ENCODE measurements at places on chromosomes 13 and 19.

- no peak for DNase-seq
Measured at GRCh38 chr13:44303681-44304432, 69.8 kb upstream of the SERP2 start.

GRCh38 chr13:100511466-100511865 is 77.1 kb downstream of the GGACT start:
- DNase-seq = peak; percentile 78

- no peak for DNase-seq
Measured at GRCh38 chr19:51031880-51032225, 2.9 kb downstream of the KLK12 start.

- no peak for DNase-seq
Measured at GRCh38 chr19:2693492-2694160, 8.9 kb downstream of the GNG7 start.

GRCh38 chr19:18416778-18417249 is 2.4 kb upstream of the SSBP4 start:
- peak; percentile 59 for DNase-seq

DNA sequence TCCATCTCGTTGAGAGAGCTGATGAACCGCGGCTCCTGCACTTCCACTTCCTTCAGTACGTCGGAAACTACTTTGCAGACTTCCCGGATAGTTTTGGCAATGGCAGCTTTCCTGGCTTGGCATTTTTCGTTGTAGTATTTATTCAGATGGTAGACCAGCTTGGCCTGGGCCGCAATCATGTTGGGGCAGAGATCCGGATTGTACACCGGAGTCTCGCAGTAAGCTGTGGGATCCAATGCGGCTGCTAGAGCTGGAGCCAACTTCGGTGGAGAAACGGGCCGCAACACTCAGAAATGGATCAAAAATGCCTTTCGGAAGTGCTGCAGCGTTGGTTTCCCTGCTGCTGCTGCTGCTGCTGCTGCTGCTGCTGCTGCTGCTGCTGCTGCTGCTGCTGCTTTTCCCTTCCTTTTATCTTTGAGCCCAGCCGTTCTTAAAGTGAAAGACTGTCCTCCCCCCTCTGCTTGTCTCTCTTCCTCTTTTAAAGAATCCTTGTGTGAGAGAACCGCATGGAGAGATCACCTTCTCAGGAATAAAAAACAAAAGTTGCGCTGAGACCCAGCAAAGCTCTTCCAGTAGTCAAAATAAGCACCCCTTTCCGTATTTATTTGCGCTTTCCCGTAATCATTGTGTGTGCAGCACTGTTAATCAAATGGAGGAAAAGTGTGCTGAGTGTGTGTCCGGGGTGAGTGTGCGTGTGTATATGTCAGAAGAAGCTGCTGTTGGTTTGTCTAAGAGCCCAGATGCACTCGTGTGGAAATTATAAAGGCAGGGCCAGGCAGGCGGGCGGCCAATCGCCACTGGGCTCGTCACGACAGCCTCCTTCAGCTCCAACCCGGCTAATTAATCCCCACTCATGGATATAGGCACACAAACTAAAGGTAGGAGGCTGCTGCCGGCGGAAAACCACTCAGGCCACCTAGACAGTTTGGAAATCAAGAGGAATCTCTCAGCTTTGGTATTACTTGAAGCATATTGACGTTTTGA is at the start of gene MAB21L1:
MAB21L1 (minus strand) TSS at position 730 of the 984 bp plus-strand sequence; CDS start at position 179, 551 bp downstream.
- peak; percentile 68 for DNase-seq

- DNase-seq = peak; percentile 89
Measured at GRCh38 chr13:73708393-73708985, 425.7 kb downstream of the KLF12 start.

DNA sequence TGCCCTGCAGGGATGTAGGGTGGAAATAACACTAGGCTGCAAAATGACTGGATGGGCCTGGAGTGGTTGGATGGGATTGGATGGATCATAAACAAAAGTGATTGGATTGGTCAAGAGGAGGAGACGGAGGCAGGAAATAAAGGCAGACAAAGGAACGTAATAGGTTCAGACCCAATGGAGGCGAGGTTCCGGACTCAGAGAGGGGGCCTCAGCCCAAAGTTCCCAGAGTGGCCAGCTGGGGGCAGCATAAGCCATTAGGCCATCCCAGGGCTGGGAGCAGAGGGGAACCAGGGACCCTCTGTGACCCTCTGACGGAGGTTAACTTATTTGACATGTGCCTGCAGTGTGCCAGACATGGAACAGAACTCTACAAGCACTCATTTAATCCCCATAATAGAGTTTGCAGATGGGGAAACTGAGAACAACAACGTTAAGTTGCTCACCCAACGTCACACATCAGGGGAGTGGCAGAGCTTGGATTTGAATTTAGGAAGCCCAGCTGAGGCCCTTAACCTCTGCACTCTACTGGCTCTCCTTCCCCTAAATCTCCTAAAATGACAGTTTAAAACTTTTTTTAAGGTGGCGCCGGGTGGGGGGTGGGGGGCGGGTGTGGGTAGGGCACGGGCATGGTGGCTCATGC is 15.3 kb upstream of the MAP1S start:
- no peak for DNase-seq

DNA sequence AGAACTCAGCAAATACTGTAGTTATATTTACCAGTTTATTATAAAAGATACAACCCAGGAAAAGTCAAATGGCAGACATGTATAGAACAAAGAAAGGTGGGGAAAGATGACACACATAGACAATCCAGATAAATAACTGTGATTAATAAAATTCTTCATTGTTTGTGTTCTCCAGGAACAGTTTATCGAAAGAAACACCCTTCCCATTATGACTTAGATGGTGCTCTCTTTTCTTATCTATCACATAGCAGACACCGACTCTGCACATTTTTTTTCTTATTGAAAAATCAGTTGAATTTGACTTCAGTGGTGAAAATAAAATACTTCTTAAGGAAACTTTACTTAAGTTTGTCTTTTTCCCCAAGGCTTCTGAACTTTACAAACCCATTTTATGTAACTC is 6.2 kb downstream of the ZNF708 start:
- DNase-seq = no peak

DNA sequence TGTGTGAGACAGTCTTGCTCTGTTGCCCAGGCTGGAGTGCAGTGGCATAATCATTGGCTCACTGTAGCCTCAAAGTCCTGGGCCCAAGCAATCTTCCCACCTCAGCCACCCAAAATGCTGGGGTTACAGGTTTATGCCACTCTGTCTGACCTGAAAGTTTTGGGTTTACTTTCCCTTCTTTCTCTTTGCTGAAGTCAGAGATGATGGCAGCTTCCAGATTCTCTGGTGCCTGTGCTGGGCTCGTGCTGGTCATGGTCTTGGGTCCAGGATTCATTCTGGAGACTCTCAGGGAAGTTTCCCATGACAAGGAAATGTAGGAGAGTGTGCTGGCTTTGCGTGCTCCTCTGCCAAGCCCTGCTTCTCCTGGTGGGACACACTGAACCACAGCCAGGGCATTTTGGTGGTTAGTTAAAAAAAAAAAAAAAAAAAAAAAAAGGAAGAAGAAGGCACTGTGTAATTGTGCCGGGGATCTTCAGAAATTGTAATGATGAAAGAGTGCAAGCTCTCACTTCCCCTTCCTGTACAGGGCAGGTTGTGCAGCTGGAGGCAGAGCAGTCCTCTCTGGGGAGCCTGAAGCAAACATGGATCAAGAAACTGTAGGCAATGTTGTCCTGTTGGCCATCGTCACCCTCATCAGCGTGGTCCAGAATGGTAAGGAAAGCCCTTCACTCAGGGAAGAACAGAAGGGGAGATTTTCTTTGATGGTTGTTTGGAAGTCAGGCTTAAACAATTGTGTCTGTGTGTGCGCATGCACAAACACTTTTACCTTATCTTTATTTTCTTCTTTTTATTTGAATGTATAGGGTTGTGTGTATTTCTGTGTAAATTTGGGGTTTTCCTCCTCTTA is at the start of gene ALOX5AP:
ALOX5AP (plus strand) TSS at position 519 of the 847 bp plus-strand sequence; CDS start at position 582, 63 bp downstream.
- DNase-seq = no peak

DNA sequence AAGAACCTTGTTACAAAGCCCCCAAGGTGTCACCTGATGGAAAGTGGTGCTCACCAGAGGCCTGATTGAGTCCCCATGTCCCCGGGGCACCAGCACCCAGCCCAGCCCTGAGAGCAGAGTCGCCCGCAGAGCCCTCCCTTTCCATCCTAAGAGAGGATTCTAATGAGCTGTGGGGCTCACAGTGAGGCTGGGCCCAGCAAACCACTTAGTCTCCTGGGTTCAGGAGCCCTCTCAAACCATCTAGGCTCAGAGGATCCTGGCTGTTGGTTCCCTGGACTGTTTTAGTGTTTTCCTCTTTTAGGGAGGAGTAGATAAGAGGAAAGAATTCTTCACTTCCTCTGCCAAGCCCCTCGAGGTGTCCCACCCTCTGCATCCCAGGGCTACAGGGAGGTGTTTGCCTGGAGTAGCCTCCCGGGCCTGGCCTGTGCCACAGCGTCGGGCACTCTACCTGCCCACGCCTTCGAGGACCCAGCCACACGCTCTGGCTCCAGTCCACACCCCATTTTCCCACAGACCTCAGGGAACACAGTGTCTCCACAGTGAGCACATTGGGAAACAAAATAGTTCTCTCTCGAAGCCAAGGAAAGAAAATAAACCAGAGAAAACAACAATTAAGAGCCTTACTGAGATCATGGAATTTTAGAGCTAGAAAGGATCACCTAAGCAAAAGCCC is 34.4 kb downstream of the DHRS12 start:
- no peak for DNase-seq

DNA sequence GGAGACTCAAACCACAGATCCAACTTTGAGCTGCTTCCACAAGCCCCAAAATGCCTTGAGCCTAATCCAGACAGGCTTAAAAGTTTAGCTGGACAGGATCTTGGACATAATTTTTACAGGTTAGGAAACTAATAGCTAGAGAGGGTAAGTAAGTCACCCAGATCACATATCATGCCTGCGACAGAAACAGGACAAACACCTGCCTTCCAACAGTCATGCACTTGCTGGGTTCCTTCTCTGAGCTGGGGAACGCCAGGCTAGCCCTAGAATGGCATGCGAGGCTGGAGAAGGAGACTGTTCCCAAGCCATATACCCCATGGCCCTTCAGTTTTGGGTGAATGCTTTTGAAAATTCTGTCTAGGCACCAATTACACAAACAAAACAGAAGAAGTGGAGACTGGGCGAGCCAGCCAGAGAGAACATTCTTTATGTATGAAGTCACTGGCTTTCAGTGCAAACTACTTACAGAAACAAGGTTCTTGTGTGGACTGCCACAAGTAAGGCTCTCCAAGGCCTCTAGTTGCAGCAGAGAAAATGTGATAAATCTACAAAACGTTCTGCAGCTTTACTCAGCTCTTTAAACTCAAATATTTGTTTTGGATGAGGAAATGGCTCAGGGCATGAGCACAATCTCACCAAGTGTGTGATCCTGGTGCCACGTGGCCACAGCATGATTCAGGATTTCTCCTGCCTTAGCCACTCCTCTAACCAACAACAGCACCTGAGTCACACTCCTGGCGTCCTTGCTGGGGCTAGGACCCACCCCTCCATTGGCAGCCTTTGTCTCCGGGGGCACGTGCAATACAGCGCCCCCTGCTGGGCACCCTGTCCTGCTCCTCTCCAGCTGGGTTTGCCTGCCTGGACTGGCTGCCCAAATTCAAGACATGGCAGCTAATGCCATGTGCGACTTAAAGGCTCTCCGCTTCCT is 73.4 kb upstream of the UBL3 start:
- DNase-seq = peak; percentile 72

GRCh38 chr19:34669305-34669704 is 7.7 kb downstream of the SCGB2B2 start:
- no peak for DNase-seq

GRCh38 chr19:49580264-49581006 is at the start of gene NOSIP:
Gene NOSIP, minus strand, starts transcription at chr19:49580556. Its CDS starts 19,865 bp downstream, at chr19:49560691.
- DNase-seq = peak; percentile 97

DNA sequence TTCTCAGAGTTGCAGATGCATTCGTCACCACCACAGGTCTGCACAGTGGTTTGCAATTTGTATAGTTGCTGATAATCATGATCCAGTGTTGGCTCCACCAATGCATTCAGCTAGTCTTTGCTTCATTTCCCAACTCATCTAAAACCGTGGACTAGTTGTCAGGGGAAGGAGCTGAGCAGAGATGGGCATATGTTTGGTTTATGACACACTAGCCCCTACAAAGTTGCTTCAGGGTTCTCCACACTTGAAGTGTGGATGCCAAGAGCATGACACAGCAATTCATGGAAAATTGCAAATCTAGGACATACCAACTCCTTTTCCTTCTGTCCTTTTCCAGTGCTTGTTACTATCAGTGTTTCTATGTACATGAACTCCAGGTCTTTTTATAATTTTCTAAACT is 168.0 kb downstream of the TNFSF13B start:
- no peak for DNase-seq

DNA sequence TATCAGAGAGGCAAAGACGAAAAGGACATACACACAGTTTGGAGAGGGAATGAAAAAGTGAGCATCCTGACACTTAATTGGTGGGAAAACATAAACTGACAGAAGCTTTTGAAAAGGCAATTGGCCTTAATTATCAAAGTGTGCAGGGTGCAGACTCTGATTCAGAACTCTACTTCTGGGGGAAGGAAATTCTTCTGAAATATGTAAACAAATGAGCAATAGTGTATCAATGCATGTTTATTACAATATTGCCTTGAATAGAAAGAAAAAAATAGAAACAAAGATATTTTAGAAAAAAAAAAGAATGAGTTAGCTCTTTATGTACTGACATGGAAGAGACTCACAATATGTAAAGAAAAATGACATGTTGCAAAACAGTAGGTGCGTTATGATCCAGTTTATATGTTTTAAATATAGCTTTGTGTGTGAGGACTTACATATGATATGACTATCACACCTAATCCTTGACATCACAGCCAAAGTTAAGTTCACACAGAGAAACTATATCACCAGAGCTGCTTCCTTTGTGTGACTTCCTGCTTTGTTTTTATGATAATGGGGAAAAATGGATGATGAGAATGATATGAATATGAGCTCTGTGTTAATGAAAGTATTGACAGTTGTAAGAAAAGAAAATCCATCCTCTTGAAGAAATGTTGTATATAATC is 182.4 kb downstream of the KCTD12 start:
- DNase-seq = no peak

GRCh38 chr13:48155848-48156247 is 60.9 kb upstream of the MED4 start:
- DNase-seq = no peak

DNA sequence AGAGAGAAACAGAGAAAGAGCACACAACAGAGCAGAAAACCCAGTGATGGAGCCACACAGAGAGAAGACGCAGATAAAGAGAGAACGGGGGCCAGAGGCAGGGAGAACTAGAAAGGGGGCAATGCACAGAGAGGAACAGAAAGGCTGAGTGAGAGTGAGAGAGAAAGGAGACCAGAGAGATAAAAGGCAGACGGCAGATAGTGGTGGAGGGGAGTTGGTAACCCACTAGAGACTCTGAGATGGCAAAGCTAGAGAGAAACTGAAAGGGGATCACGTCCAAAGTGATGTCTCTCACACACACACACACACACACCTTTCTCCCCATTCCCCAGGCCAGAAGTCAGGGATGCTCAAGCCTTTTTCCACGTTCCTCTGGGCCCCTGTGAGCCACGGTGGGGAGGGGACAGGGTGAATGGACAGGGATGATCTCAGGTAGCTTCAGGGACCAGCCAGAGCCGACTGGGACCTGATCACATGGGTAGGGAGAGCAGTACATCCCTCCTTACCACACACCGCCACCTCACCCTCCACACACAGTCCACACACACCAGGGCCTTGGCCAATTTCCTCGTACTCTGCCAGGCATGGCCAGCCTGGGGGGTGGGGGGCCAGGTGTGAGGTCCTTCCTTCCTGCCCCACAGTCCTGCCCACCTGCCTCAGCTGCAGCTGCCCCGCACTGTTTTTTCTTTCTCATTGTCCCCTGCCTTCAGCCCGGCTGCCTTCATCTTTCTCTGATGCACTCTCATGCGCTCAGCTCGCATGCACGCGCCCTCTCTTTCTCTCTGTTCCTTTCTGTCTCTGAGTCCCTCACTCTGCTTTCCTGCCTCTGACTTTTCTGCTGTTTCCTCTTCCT is 22.5 kb upstream of the POU2F2 start:
- no peak for DNase-seq

All from NCI-H748 treated with DMSO at 0.1 percent for 48 hours (cell line).